ENCODE measurements at places on chromosomes 7 and 10. TPM values are rescaled to one million over a fixed set of nuclear protein-coding genes. Genes with fewer than 3 reads are reported as not detected.

Gene ZNF736
- 6.3 TPM for total RNA-seq

Gene PDE6C
- not detected for total RNA-seq

DNA sequence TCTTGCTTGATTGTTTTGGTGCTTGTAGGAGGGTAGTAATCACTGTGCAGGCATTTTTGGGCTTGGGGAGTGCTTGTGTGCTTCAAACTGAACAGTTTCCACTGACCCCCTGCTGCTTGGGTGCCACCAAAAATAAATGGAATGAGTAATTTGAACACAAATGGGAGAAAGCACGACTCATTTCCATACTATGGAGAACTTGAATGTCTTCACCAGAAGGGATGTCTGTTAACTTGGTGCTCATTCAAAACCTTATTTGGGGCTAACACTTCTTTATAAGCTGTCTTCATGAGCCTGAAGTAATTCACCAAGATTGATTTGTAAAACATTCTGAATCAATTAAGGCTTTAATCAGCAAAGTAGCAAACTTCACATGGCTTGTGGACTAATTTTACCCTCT, 560.3 kb downstream of the SDK1 start:
- DNase-seq, result no peak

DNA sequence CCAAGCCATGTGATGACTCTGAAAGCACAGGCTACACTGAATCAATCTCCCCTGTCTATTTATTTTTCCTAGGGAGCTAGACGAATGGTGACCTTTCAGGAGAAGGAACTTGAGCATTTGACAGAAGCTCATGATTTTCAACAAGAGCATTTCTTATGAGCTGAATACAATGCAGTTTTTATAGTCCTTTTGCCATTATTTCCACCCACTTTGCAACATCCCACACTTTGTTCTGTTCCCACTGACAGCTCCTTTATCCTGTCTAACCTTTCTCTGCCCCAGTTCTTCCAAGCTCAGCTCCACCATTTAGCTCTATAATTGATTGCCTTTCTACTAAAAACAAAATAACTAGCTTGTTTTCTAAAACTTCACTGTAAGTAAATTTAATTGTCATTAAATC, 91.9 kb upstream of the PRSS1 start:
- DNase-seq, result no peak

- DNase-seq, result no peak
These were observed 13.3 kb downstream of the CAV1 start for GRCh38 chr7:116538138-116538537.

DNA sequence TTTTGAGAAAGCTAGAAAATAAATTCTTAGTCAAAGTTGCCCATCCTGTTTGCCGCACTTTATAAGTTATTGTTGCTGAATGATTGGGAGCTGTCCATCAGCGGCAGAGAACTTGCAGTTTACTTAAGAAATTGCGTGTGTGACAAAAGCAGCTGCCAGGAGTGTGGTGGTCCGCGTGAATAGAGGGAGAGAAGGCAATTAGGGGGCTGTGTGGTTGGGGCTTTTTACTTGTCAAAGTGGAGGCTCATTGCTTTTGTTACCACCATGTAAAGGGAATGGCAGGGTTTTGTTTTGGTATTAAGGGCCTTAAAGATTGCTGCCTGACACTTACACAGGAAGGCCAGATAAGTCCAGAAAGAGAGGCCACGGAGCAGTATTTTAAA, 177.8 kb downstream of the TCF7L2 start:
- DNase-seq, result no peak

DNA sequence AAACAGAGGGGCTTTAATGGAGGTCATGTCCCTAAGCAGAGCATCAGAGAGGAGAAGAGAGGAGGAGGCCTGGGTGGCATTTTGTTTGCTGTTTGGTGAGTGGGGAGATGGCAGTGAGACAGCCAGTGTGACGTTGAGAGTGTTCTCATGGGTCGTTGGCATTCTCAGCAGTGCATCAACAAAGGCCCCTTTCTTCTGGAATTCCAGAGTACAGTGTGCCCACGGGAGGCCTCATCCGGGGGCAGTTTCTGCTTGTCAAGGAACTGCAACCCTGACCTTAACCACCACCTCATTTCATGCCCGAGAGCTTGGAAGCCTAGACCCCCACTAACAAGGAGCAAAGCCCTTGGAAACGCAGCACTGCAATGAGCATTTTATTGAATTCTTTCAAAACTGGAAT, 92.9 kb downstream of the CELF2 start:
- no peak for DNase-seq

- DNase-seq, result no peak
These were observed 89.5 kb upstream of the CCDC6 start for GRCh38 chr10:59995862-59996261.

GRCh38 chr10:127278001-127278400, 81.6 kb upstream of the INSYN2A start:
- DNase-seq, result no peak

GRCh38 chr10:68419376-68419775, 12.3 kb upstream of the RUFY2 start:
- DNase-seq, result no peak

DNA sequence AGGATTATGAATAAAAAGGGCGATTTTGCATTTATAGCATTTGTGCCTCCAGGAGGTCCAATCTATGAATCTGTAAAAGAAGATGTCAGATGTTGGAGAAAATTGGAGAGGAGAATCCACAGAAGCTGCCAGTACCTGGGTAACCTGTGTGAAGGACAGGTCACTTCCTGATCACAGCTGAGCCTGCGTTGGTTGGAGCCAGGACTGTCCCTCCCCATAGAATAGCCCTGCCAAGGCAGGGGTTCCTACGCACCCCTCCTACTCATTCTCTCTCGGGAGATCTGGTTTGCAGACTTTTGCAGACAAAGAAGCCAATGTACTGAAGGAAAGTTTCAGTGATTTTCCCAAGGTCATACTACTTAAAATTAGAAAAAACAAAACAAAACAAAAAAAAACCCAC, 10.3 kb upstream of the C10orf120 start:
- peak; percentile 46 for DNase-seq

DNA sequence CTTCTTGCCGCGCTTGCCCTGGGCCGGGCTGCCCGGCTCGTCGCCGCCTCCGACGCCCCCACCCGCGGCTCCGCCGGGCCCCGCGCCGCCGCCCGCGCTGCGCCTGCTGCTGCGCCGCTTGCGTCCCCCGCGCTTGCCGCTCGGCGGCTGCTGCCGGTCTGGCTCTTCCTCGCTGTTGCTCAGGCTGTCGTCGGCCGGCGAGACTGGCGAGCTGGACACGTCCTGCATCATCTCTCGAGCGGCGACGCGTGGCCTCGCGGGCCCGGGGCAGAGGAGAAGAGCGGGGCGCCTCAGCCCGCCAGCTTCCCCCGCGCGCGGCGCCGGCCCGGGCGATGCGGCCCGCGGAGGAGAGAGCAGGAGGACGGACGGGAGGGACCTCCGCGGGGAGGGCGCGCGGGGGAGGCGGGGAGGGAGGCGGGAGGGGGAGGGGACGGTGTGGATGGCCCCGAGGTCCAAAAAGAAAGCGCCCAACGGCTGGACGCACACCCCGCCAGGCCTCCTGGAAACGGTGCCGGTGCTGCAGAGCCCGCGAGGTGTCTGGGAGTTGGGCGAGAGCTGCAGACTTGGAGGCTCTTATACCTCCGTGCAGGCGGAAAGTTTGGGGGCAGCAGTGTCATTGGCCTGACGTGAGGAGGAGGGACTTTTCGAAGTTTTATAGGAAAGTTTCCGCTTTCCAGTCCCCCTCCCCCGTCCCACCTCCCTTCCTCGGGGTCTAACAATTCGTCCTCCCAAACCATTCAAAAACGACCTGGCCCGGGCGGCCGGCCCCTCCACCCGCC, at the start of gene TWIST1:
Gene TWIST1 (minus strand): TSS at position 546 of the 779 bp plus-strand sequence. CDS start 315 bp downstream, at position 231.
- no peak for DNase-seq

- DNase-seq, result no peak
These were observed 5.9 kb downstream of the ZNF316 start for GRCh38 chr7:6642861-6643640.

DNA sequence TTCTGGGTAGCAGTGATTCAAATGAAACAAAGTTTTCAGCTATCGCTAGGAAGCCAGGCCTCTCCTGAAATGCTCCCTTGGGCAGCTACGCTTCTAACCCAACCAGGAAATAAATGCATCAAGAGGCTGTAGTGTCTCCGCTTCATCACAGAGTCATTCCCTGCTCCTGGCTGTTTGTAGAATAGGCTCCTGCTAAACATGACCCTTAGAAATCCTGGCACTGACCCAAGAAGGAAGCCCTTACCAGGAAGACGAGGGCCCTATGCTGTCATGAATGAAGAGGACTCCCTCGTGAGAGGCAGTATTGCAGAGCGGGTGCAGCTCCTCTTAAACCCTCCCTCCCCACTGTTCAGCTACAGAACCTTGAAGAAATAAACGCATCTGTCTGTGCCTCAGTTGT, 48.3 kb downstream of the NOD1 start:
- no peak for DNase-seq

Measured in body of pancreas (tissue), 4 donors.